ENCODE measurements at places on chromosomes 2 and 18.

DNA sequence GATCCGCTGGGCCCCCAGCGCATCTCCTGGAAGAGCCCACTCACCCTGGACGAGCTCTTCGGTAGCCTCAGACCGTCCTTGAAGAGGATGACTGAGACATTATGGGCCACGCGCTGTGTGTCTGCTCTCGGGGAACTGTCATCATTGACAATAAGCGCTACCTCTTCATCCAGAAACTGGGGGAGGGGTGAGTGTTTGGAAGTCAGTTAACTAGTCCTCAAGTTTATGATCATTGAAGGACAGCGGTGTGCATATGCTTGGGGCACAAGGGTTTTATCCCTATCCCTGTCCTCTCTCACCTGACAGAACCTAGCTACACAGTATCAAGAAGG lies 586 bp downstream of the STK16 start:
- no peak for DNase-seq

GRCh38 chr2:46378616-46379015 lies 81.4 kb downstream of the EPAS1 start:
- no peak for DNase-seq

DNA sequence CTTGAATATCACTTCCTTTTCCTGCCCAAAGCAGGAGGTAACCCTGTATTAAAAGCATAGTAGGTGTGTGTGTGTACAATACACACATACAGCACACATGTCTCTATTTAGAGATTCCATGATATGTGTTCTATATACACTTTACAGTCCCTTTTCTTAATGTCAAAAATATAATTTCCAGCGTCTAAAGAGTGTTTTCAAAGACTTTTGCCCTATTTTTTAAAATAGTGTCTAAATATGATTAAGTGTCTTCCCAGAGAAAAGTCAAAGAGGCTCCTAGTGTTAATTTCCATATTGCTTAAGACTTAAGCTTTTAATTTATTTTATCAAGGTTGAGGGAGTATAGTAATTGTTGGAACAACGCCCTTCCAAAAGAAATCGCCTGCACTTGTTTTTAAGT lies 420.3 kb upstream of the POU3F3 start:
- DNase-seq = no peak

- no peak for DNase-seq
Observed at GRCh38 chr2:71952572-71953188, 195.0 kb downstream of the CYP26B1 start.

DNA sequence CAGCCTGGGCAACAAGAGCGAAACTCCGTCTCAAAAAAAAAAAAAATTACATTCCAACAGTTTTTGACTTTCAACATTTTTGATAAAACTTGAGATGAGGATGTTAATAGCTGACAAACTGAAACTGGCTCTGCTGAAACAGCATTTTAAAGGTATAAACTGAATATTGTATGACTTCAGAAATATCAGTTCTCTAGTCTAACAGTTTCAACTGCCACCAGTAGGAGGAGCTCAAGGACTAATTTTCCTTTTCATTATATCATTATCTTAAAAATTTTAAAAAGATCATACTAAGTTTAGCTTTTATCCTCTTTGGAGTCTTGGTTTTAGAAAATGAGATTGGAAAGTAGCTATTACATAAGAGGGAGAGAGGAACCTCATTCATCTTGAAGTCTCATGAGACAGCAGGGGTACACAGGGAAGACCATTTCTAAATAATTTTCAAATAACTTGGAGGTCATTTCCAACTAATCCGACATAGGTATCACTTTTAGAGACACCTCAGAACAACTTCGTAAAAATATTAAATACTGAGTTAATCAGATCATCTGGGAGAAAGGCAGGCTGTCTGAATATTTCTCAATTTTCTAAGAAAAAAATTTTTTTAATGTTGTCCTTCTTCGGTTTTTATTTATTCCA lies 37.6 kb upstream of the MCM6 start:
- no peak for DNase-seq

DNA sequence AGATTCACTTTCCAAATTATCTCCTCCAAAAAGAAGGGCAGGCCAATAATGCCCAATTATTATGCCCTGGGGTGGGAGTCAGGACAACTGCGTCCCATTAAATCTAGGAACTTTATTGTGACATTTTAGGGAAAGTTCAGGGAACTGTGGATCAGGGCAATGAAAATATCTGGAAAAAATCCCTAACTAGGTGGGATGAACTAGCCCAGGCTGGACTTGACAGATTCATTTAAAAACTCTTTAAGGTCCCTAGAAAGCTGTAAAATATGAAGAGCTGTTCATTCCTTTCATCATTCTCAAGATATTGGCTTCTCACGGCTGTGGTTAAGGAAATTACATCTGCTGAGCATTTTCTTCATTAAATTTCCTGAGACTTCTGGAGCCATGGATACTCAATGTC lies 8.2 kb downstream of the CREG2 start:
- no peak for DNase-seq

- no peak for DNase-seq
Observed at GRCh38 chr18:9735238-9735637, 27.1 kb downstream of the RAB31 start.

DNA sequence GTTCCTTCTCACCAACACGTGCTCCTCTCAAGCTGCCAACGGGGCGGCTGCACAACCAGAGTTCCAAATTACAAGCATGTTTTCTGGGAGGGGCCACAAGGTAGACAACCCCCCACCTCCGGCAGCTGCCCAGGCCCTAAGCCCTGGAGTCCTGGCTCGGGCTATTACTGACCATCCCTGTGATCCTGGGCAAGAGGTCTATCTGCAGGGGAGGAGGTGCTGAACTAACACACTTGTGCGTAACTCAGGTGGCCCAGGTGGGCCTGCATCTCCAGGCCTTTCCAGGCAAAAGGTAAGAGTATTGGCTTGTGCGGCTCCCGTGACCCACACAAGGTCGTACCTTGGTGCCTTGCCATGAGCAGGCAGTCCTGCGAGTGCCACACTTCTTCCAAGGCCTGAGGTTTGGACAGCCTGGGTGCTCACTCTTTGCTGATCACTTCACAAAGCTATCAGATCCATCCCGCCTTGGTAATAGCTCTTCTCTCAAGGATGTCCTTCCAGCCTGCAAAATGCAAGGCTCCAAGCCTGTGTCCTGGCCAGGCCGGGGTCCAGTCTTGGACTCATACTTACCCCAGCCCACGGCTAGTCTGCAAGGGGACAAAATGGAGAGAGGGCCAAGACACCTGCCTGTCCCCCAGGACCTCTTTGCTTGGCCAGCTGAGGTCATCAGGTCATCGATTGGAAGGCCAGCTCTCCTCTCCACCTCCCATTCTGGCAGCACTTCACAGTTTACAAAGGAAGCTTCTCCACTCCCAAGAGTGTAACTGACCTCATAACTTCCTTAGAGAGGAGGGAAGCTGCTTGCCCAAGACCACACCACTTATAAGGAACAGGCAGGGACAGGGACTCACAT lies 33.9 kb downstream of the ADRA2B start:
- peak; percentile 8 for DNase-seq

DNA sequence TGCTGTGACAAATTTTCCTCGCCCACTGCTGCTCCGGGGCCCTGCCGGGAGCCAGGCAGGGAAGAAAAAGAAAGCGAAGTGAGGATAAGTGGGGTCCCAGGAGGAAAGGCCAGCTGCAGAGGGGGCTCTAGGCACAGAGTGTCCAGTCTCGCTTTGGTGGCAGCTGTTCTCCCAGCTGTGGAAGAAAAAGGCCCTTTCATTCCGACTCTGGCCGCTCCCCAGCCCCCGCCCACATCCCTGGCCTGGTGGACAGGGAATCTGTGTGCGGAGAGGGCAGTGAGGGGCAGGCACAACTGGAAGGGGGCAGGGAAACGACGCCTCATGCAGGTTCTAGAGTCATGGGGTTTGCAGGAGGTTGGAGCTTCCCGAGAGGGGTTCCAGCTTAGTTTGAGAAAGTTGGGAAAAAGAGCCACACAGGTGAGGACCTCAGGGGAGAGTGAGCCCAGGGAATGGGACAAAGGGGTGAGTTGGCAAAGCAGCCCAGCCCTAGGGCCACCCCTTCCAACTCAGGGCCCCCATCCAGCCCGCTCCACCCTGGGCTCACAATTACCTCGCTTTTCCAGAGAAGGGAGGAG lies 1.8 kb downstream of the RTKN start:
- peak; percentile 95 for DNase-seq

- no peak for DNase-seq
Observed at GRCh38 chr2:180823546-180824141, 156.8 kb upstream of the UBE2E3 start.

DNA sequence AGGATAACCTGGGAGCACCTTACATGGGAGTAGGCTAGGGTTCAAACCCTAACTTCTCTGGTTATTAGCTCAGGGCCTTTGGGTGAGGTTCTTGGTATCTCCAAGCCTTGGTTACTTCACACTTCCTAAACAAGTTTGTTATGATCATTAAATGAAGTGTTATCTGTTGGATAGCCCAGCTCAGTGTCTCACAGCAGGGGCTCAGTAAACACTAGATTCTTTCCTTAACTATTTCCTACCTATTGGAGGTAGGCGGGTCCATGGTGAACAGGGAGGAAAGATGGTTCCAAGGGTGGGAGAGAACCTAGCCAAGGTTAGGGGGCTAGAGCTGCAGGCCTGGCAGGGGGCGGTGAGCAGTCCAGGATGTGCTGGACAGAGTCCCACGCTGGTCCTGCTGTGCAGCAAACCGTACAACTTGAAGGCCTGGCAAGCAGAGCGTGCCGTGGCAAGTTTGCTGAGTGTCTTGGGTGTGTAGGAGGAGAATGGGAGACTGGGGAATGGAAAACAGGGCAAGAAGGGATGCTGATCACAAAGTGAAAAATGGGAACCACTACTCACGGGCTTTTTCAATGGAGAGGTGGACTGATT lies 259.1 kb downstream of the PRKCE start:
- DNase-seq = no peak

GRCh38 chr2:85476624-85477023 lies 58.1 kb downstream of the SH2D6 start:
- no peak for DNase-seq

DNA sequence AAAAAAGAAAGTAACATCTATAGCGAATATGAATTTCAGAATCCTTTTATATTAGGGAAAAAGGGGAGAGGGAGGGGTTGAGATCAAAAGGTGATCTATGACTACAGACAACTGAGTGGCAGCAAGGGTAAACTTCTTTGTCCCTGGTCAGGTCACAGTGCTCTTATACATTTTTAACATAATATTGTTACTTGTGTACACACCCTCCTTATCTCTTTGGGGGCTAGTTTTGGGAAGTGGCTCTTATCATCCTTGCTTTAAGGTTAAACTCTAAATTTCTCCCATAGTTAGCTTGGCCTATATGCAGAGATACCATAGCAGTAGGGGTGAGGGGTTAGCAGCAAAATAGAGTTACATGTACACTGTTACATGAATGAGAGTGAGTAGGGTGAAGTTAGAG lies 31.6 kb upstream of the ATG16L1 start:
- no peak for DNase-seq

GRCh38 chr18:6059551-6059950 lies 164.2 kb upstream of the TMEM200C start:
- DNase-seq = no peak

- DNase-seq = no peak
Observed at GRCh38 chr18:49721981-49722380, 91.4 kb downstream of the ACAA2 start.

DNA sequence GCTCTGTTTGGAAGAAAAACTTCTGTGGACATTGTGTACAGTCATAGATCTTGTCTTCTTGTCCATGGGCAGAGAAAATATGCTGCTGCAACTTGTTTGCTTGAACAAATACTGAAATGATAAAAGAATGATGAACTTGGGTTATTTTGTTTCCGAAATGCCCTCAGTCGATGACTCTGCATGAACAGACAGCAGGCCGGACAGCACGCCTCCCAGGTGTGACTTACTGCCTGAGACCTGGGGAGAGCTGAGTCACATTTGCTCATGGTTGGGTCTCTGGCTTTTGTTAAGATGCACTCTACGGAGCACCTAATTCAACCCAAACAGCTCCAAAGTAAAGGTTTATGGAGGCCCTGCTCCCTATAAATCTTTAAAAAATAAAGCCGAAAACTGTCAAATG lies 262.5 kb downstream of the ZNF521 start:
- no peak for DNase-seq

GRCh38 chr2:239202343-239202742 lies 198.5 kb downstream of the HDAC4 start:
- peak; percentile 9 for DNase-seq

GRCh38 chr2:240619506-240620148 lies 5.7 kb upstream of the GPR35 start:
- no peak for DNase-seq

DNA sequence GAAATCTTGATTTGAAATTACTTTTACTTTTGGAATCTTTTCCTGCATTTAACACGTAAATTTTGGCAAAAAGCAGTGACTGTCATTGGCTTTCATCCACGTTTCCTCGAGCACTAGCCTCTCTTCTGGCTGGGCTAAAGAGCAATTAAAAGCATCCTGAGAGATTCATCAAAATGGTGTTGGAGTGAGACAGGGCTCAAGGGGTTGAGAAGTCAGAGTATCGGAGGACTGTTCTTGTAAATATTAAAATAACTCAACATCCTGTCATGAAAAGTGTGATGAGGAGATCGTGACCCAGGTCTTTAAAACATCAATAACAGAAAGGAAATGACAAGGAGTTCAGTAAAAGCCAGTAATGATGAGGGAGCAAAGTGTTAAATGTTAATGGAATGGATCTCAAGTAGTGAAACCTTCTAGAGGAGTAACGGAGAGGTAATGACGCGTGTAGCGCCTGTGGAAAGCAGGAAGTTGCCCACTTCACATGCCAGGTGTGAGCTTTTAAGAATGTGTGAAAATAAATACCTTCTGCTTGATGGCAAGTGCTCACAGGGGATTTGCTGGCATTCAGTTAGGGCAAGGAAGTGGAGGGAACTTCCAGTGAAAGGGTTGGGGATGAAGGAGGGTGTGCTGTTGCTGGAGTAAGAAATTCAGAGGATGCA lies 754.4 kb downstream of the ADCYAP1 start:
- DNase-seq = no peak

GRCh38 chr2:121178730-121179129 lies 106.3 kb downstream of the TFCP2L1 start:
- DNase-seq = no peak

- no peak for DNase-seq
Observed at GRCh38 chr2:236434593-236434992, 135.0 kb upstream of the ACKR3 start.

- no peak for DNase-seq
Observed at GRCh38 chr2:206108713-206109112, 22.7 kb upstream of the INO80D start.

GRCh38 chr18:10846657-10847407 lies 302.5 kb downstream of the PIEZO2 start:
- DNase-seq = no peak

GRCh38 chr2:173929441-173929840 lies 35.7 kb downstream of the SP3 start:
- no peak for DNase-seq

- no peak for DNase-seq
Observed at GRCh38 chr18:12291161-12291560, 16.9 kb upstream of the TUBB6 start.

- DNase-seq = no peak
Observed at GRCh38 chr2:10834068-10834655, 21.6 kb upstream of the PDIA6 start.

- DNase-seq = peak; percentile 53
Observed at GRCh38 chr18:38895560-38895959, 1330.0 kb upstream of the CELF4 start.

GRCh38 chr2:241116606-241117560 lies 14.8 kb upstream of the MTERF4 start:
- no peak for DNase-seq

- DNase-seq = no peak
Observed at GRCh38 chr2:233319256-233319655, 11.6 kb downstream of the SAG start.
